ENCODE measurements at places on chromosomes 3 and 15.
A peak's percentile ranks its signal among the peaks of the same experiment; 100 is the strongest.

DNA sequence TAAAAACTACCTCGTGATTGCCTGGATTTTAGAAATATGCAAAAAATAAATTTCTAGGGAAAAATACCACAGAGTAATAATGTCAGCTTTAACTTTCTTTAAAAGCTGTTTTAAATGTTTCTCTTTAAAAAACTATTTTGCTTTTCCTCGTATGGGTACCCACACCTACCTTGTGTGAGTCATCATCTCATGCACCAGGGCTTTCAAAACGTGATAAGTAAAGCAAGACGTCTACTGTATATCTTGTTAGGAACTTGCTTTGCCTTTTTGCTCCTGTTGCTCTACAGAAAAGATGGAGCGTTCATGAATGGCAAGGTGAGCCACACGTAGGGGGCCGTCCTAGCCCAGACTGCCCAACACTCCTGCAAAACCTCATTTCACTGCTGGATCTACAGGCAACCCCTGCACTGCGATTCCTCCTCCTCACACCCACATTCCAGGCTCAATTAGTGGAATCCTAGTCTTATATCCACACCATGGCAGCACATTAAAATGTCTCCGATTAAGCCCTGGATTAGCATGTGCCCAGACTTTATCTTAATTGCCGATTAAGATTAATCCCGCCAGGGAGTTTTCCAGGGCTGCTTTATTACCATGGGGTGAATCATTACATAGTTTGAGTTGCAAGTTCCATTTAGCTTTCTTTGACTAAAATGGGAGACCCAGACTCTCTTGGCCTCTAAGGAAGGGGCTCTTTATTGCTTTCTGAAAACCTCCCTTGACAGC, 293.6 kb upstream of the ICE2 start:
- DNase-seq = no peak

GRCh38 chr3:30577788-30578187, 28.6 kb upstream of the TGFBR2 start:
- no peak for DNase-seq

DNA sequence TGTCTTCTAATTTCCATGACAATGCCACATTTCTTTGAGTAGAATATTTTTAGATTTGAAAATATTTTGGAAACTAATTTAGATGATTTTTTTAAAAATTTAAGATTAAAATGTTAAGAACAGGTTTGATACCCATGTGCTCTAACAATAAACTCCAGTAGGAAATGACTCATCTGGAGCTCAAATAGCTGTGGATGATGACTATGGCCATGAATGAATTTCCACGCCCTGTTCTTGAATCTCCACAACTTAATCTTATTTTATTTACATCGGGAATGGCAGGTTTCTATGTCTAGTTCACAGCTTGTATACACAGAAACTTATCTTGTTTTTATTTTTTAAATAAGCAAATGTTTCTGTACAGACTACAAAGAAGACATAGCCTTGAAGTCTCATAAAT, 726.8 kb downstream of the NAALADL2 start:
- no peak for DNase-seq

GRCh38 chr3:169295912-169296570, 367.5 kb downstream of the MECOM start:
- DNase-seq = no peak

GRCh38 chr3:54337846-54338245, 215.5 kb downstream of the CACNA2D3 start:
- no peak for DNase-seq

- no peak for DNase-seq
Measured at GRCh38 chr15:25611603-25612002, 172.8 kb upstream of the UBE3A start.

- no peak for DNase-seq
Measured at GRCh38 chr3:16086690-16087089, 87.8 kb upstream of the GALNT15 start.

GRCh38 chr15:82688691-82689090, 21.0 kb downstream of the AP3B2 start:
- no peak for DNase-seq

DNA sequence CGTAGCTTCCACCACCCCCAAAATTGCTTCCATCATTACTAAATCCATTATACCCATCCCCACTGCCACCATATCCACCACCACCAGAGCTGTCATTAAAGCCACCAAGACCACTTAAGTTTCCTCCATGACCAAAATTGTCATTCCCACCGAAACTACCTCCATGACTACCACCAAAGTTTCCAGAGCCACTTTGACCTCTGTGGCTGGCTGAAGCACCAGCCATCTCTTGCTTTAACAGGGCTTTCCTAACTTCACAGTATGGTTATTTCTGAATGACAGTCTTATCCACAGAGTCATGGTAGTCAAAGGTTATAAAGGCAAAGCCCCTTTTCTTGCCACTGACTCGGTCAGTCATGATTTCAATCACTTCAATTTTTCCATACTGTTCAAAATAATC, 24.3 kb upstream of the DENND4A start:
- DNase-seq = no peak

- no peak for DNase-seq
Measured at GRCh38 chr3:31392568-31392967, 140.2 kb upstream of the STT3B start.

GRCh38 chr15:65344914-65345275, 32.9 kb downstream of the IGDCC3 start:
- DNase-seq = no peak

DNA sequence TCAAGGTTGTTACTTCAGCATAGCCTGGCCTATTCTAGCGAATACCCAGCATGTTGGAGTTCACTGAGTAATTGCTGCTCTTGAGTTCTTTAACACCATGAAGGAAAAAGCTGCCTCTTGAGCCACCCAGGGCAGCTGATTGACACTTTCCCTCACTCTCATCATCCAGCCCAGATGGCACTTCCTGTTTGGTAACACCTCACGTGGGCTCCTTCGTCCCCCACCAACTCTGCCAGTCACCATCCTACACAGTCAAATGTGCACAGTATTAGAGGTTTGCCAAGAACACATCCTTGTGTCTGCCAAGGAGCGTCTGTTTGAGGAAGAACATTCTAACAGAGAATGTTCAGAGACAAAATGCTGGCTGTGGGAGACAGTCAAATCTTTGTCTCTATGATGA, 266.3 kb downstream of the RPLP1 start:
- DNase-seq = no peak

DNA sequence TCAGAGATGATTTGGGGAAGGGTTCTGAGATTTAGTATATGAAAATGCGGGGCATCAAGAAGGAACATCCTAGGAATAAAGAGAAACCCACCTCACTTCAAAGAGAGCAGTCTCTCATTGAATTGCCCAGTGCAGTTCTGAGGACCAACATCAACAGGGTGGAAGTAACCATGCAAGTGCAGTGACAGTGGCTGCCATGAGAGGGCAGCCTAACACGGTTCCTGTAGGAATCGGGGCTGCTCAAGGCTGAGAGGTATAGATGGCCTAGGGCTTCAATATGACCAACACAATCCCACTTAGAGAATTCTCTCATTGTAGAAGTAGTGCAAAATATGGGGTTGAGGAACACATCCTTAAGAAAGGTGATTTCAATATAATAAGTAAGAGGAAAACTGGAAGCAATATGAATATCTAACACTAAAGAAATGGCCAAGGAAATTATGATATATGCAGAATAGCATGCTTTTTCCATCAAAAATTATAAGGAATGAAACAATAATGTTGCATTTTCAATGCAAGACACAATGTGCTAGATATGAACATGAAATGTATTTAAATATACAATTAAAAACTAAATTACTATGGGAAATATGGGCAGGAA, 51.1 kb upstream of the ARRDC4 start:
- DNase-seq = peak; percentile 31

DNA sequence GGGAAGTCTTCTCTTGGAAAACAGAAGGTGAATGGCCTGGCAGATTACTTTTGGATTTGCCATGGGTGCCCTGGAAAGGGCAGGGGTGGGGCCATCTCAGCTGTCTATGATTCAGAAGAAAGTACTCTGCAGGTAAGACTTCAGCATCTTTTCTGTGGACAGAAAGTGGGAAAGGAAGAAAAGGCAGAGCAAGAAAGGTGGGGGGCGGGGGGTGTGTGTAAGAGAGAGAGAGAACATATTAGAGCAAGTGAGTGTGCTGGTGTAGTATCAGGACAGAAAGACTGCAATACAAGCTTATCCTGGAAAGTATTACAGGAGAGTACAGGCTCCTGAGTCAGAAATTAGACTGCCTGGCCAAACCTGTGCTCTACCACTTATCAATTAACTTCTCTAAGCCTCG, 5.5 kb downstream of the TAGLN3 start:
- DNase-seq = no peak

- no peak for DNase-seq
Measured at GRCh38 chr15:40088929-40089755, 19.5 kb downstream of the BMF start.

DNA sequence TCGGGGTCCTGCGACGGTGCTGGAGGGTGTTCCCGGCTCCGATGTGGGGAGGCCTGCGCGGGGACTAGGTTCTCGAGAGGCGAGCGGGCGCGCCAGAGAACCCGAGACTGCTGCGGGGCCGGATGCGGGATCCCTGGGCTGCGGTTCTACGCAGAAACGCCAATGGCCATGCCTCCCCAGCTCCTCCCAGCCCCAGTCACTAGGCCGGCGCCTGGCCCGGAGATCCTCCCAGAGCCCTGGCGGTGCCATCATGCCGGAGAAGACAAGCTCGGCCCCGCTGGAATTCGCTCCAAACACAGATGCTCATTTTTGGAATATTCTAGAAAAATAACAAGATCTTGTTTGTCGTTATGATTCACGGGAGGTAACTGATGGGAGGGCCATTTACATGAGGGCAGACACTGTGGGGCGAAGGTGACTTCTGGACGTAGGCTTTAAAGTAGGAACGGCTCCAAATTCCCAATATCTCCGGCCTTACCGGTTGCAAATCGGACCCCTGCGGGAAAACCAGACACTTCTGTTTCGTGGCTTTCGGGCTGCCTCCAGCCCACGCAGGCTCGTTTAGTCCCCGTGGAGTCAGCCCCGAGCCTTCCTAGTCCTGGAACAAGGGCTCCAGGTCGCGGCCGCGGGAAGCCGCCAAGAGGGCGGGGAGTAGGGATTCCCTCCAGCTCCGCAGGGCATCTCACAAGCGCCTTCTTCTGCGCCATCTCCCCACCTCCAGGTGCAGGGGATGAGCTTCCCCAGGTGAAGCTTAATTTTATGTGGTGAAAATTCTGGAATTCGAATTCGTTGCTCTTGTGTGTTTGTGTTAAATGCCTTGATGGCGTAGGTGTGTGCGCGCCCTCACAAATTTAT, 74.8 kb upstream of the POLG start:
- no peak for DNase-seq

GRCh38 chr3:62940771-62941563, 65.8 kb upstream of the CADPS start:
- no peak for DNase-seq

DNA sequence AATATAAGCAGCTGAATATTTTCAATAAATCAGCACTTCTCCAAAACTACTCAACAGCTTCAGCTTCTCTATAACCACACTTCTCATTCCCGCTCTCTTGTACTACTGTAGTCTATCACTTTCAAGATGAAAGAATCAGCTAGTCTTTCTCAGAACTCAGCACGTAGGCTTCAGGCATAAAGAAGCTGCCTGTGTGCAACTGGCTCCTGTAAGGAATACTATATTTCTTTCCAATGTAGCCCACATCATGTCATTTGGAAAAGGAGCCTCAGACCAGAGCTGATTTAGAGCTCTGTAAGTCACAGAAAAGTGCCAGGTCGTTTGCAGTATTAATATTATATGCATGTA, 62.3 kb downstream of the FMN1 start:
- DNase-seq = no peak

DNA sequence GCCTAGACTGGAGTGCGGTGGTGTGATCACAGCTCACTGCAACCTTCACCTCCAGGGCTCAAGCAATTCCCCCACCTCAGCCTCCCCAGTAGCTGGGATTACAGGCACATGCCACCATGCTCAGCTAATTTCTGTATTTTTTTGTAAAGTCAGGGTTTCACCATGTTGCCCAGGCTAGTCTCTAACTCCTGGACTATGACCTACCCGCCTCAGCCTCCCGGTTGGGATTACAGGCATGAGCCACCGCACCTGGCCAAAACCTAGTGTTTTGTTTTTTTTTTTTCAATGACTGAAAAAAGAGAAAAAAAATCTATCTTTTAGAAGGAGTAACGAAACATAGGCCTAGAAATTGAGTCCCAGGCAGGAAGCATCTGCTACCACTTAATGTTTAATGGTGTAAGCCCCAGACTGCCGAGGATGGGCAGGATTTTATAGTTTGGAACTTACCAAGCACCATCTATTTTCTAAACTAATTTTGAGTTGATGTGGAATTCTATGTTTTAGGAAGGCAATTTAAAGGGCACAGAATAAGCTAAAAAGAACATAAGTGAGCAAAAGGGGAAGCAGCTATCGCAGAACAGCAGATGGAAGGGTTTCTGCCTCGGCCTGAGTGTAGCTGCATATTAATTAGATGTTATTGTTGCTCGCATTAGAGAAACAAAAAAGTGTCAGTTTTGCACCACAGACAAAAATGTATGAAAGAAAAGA, 24.2 kb upstream of the CA12 start:
- DNase-seq = no peak

GRCh38 chr15:36185845-36186244, 393.6 kb upstream of the CDIN1 start:
- DNase-seq = no peak

DNA sequence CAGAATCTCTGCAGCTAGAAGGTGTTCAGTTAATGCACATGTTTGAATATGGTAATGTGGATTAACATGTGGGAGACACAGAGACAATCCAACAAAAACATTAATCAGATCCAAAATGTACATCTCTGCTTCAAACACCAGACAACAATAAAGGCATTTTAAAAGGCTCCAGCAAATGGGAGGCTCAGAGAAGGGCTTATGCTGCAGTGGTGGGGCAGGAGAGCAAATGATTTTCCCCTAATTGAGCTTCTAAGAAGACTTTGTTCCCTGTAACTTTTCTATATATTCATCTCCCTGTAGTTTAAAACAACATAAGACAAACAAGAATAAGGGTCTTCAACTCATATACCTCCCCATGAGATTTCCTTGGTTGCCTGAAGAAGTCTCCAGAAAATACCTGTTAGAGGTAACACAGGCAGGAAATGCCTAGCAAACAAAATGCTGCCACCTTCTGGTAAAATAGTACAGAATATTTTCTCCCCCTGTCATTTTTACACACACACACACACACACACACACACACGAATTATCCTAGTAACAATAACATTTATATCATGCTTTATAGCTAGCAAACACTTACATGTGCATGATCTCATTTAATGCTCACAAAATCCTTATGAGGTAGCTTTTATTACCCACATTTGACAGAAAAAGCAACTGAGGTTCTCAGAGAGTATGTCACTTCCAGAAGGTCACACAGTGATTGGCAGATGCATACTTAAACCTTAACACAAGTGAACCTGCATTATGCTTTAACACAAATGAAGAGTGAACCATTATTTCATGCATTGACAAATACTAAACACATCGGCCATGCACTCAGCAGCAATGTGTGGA, 123.4 kb upstream of the MB21D2 start:
- DNase-seq = no peak

- no peak for DNase-seq
Measured at GRCh38 chr3:37907906-37908305, 46.2 kb downstream of the CTDSPL start.
